Right cardiac atrium (tissue), 5 donors: ENCODE measurements at places on chromosomes 16 and 17. TPM values are rescaled to one million over a fixed set of nuclear protein-coding genes. Genes with fewer than 3 reads are reported as not detected.

The GALR2 gene
- total RNA-seq: not detected

GRCh38 chr16:56265184-56265583 is 73.9 kb downstream of the GNAO1 start:
- DNase-seq: no peak

- peak; percentile 42 for DNase-seq
Observed at GRCh38 chr16:4936991-4937781, at the start of gene PPL. Gene PPL (minus strand): TSS chr16:4937148. CDS start chr16:4937045, 103 bp downstream.

GRCh38 chr16:26276289-26276688 is 584.5 kb downstream of the HS3ST4 start:
- no peak for DNase-seq
